ENCODE measurements at places on chromosomes 2 and 18.

DNA sequence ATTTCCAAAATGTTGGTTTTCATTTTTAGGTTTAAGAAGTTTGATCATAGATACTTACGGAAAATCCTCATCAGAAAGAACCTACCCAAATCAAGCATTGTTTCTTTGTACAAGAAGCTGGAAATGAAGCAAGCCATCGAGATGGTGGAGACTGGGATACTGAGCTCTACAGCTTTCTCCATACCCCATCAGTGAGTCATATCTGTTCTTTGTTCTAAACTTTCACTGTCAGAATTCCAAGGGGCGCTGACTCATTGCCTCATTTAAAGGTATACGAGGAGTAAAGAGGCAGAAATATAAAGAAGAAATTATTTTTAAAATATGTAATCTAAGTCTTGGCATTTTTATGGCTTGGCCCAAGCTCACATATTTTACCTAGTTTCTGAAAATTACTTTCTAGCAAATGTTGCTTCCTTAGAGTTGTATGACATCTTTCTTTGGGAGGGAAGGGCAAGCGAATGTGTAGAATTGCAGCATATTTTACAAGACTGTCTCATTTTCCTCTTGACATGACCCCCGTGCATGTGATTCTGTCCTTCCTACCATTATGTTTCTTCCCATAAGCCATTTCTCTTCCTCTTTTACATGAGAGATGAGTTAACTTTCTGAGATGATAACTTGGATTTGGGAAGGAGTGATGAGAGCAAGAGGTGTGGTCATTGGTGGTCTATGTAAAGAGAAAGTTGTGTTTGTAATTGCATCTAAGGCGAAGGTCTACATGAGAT is 41.2 kb downstream of the SLC9A4 start:
- peak; percentile 86 for DNase-seq

DNA sequence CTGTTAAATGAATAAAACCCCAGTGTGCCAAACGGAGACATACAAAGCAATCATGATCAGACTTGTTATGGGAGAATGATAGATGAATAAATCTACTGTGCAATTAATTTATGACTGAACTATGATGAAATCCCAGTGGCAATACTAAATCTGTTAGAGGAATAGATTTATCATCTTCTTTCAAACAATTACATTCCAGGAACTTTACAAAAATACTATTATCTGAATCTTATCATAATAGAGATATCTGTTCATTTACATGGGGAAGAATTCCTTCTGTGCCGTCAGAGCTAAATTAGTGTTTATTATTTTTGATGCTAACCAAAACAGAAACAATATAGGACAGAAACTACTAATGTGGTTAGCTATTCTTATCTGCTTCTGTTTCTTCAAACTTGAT is 208.5 kb downstream of the CAMKMT start:
- no peak for DNase-seq

DNA sequence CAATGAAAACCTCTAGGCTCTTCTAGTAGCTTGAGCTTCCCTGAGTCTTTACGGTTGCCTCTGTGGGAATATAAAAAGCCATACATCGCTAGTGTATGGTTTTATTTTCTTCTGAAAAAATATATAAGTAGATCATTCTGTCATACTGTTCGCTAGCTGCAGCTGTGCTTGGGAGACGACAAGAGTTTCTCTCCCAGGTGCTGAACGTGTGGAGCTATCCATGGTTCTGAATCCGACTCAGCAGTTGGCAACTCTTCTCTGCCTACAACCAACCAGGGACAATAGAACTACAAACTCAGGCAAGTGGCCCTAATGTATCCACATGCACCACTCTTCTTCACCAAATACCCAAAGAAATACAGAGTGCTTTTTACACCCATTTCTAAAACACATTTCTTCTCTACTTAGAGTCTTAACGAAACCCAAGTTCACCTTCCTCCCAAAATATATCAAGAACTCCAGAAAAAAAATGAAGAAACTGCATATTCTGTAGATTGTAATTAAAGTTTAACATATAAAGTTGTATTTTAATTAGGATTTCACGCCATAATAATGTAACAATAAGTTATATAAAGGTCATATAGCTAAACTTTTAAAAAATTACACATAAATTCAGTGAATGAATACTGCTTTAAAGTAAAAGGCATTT is 2.2 kb upstream of the KCNH7 start:
- DNase-seq = peak; percentile 52

DNA sequence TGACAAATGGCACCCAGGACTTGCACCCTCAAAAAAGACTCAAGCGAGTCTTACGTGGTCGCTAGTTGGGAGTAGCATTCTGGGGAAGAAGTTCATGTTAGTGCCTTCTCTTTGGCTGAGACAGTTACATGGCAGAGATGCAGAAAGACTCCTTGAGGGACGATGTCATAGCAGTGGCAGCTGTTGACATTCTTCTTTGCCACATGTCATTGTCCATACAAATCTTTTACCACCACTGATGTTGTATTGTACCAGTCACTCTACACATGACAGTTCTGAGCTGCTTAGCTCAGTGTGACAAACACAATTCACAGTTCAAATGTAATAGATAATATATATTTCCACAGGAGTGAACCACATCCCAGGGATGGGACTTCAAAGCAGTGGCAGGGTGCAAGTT is 197.1 kb downstream of the TCF4 start:
- no peak for DNase-seq

DNA sequence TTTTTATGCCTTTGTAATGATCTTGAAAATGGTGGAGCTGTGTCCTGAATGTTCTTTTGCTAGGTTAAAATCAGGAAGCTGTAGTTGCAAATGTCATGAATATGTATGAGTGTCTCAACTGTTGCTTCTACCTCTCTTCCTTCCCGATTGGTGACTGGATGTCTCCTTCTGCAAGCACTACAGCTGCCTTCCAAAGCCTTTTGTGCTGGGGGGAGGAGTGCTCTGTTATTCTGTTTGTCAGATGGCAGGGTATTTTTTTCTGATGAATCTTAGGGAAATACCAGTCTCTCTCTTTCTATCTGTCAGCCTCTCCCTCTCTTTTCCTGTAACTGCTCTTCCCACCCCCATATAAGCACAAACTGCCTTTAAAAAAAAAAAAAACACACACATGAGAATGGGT is 1396.3 kb upstream of the CELF4 start:
- no peak for DNase-seq

GRCh38 chr2:241372361-241372992 is 16.4 kb downstream of the FARP2 start:
- no peak for DNase-seq

DNA sequence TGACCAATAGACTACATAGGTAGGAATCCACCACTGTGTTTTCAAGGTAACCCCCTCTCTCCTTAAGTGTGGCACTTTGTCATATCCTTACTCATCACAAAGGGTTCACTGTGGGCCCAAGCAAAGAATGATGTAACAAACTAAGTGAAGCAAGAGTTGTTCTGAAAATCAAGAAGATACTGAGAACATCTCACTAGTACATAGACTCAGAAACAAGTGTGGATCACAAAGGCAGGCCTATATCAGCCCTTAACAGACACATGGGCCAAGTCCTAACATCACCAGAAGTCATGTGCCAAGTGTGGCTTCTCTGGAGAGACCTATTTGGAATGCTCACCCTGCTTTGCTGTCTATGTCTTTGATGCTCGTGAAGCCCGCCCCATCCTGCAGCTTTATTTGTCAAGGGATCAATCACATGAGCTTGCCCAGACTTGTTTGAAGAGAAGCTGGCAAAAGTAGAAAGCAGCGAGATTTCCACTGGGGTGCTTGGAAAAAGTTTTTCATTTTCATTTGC is 131.2 kb upstream of the TTC39C start:
- no peak for DNase-seq

DNA sequence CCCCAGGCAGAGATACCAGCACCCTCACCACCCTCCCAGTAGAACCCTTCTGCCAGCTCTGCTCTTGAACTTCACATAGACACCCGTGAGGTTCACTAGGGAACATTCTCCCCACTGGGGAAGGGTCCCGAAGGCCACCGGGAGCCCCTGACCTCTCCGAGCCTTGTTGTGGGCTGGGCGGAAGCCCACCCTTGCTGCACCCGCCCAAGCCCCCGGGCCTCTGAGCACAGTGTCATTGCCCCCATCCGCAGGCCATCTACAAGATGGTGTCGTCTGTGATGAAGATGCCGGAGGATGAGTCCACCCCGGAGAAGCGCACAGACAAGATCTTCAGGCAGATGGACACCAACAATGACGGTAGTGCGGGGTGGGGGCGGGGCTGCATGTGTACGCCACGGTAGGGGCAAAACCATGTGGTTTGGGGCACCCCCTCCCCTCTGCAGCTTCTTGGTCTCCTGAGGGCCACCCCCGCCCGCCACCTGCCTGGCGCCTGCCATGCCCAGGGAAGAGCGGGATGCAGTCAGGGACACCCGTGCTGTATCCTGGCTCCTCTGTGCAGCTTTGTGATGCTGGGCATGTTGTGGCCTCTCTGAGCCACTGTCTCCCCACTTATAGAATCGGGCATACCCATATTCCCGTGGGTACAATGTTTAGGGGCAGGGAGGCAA is 25.3 kb downstream of the ODC1 start:
- DNase-seq = no peak

GRCh38 chr2:189835855-189836558 is 51.8 kb downstream of the PMS1 start:
- no peak for DNase-seq

DNA sequence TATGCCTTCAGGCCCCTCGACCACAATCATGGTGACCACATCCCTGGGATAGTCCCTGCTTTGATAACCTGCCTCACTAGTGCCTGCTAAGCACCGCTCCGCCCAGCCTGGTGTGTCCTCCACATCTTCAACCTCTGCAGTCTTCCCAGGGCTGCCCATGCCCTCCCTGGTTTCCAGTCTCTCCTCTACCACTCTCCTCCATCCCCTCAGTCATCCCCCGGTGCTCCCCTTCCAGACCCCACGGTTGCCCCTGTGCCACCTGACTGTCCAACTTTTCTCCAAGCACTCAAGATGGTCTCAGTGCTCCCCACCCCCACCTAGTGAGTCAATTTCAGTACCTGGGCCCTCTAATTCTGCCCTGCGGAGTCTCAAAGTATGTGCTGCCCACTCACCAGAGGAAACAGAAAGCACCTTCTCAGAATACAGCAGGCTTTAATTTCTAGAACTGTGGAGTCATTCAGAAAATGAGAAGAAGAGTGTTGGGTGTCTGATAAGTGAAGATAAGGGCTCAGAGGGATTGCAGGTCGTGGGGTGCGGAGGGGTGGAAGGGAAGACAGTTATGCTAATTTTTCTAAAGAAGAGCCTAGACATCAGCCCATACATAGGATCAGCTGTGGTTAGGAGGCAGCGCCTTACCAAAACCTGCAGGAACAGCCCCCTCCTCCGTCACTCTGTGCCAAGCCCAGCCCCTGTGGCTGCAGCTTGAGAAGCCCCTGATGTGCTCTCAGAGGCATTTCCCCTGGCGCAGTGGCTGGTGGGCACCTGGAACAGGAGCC is 53.6 kb upstream of the CAB39 start:
- DNase-seq = no peak

DNA sequence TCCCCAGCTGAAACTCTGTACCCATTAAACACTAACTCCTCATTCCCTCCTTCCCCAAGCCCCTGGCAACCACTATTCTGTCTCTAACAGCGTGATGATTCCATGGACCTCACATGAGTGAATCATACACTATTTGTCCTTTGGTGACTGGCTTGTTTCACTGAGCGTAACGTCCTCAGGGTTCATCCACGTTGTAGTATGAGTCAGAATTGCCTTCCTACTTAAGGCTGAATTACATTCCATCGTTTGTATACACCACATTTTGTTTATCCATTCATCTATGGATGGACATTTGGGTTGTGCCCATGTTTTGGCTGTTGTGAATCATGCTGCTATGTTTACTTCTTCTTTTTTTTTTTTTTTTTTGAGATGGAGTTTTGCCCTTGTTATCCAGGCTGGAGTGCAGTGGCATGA is 19.6 kb upstream of the CABLES1 start:
- DNase-seq = peak; percentile 93

DNA sequence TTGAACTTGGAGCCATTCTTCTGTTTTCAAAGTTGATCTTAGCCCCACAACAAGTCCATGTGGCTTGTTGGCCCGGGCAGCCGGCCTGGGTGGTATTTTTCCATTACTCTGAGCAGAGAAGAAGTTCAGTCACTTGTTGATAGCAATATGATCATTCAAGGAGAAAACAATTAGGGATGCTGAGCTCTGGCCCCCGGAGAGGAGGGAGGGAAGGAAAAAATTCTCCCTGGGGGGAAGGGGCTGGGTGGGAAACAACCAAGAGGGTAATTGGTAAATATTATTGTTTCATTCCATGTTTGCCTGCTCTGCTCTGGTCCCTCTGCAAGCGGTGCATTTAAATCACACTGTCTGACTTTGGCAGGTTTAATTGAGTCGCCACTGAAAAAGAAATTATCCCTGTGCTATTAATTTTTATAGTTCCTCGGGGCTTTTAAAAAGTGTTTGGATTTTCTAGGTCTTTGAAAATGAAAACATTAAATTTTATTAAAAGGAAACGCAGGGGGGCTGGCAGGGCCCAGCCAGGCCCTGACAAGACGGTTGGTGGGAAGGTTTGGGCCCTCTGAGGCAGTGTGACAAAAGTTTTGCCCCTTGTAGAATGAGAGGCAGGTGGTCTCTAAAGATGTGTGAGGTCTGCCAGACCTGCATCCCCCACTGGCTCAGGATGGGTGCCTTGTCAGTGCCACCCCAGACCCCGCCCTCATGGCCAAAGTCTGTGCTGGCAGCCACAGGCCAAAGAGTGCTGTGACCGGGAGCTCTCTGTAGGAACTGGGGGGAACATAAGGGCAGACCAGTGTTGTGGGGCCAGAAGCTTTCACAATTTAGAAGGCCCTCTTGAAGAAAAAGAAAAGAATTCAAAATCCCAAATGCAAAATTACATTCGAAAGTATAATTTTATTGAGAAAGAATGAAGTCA is 52.5 kb upstream of the SLC14A2 start:
- DNase-seq = no peak

DNA sequence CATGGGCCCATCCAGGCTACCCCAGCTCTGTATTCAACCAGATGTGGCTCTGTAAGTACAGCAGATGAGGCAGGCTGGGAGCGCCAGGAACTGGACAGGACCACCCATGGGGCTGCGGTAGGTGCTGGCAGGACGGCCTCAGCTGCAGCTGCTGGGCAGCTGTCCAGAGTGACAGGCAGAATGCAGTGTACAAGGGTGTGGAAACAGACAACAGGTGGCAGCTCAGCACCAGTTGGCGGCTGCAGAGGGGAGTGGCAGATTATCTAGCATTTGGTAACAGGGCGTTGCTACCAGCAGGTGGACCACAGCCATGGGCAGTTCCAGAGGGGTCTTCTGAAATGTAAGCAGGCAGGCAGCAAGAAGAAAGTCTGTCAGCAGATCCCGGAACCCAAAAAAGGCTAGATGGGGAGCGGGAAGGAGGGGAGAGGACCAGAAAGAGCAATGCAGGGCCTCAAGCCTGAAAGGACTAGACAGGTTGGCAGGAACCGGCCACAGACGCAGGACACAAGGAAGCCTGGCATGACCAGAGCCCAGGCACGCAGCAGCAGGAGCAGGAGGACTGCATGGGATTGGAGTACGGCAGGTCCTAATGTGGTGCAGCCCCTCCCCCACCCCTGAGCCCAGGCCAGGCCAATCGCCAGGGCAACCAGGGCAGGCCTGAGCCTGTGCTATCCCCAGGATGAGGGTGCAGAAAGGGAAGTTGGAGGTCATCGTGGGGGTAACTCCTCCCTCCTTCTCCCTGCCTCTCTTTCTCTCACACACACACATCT is 24.7 kb downstream of the PKDCC start:
- no peak for DNase-seq

GRCh38 chr18:51125976-51126375 is 71.5 kb downstream of the MEX3C start:
- no peak for DNase-seq

GRCh38 chr2:198312596-198313483 is 508.4 kb downstream of the PLCL1 start:
- no peak for DNase-seq

All from non-pigmented ciliary epithelial cell (primary cell).